Right renal pelvis (tissue), 4 donors: ENCODE measurements at places on chromosomes 1 and 21. TPM values are rescaled to one million over a fixed set of nuclear protein-coding genes. Genes with fewer than 3 reads are reported as not detected.

DNA sequence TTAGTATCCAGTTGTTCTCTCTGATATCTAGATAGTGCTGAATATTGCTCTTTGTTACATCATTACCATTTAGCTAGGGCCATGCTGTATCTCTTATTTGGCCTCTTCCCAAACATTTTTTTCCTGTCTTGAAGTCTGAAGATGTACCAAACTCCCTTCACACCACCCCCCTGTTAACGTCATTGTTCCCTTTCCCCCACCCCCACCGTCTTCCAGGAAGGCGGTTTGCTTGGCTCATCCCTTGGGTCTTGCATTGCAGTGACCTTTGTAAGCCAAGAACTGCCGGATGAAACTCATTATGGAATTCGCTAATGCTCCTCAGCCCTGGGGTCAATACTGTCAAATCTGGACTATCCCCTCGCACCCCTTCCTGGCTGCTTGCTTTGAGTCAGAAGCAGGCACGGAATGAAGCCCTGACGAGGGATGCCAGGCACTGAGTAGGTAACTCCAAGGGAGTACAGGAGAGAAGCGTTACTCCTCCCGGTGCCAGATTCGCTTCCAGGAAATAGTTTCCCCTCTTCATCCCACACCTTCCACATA lies 283.1 kb downstream of the TM2D1 start:
- DNase-seq = no peak

GRCh38 chr1:25914074-25914995 lies 8.1 kb upstream of the STMN1 start:
- no peak for DNase-seq

DNA sequence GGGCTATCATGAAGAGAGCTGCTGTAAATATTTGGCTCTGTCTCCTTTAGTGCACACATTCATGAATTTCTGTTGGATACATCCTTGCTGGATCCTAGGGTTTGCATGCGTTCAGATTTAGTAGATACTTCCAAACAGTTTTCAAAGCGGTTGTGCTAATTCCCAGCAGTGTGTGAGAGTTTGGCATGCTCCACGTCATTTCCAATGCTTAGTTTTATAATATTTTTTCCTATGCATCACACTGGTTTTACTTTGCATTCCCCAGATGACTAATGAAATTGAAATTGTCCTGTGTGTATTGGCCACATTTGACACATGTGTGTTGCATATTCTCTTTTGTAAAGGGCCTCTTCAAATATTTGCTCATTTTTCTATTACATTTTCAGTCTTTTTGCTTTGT lies 18.5 kb upstream of the AADACL3 start:
- no peak for DNase-seq

- DNase-seq = no peak
Observed at GRCh38 chr1:169312084-169312954, 55.3 kb downstream of the NME7 start.

DNA sequence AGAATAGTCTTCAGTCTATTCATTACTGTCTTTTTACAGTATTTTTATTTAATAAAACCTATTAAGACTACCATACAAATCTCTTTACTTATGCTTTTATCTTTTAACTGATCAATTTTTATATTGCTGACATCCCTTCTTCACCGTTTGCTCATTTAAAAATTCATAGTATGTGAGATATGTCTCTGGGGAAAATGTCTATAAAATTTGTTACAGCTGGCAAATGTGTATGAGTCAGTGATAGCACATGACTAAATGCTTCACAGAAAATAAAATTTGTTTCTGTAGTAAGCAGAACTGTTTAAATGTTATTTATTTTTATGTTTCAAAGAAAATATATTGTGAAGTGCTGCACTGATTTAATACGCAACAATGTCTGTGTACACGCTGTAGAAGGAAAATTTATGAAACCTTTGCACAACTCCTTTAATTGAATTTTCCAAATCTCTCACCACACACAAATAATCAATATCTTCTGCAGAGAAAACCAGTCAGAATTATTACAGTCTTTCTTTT lies 74.2 kb downstream of the ITGB3BP start:
- no peak for DNase-seq

DNA sequence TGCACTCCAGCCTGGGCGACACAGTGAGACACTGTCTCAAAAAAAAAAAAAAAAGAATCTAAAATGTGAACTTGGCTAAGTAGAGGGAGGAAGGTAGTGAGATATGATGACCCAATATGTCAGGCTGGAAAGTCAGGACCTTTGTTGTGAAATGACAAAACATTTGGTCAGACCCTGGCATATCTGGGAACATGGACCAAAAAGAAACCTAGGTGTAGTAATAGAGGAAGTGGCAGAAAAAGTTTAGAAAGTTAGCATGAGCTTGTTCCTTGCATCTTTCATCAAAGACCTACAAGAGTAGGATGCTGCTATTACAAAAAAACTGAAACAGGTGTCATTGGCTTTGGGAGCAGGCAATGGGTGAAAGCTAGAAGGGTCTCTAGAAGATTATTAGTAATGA lies 7.3 kb upstream of the S100A3 start:
- no peak for DNase-seq

Gene TENT5C
- polyA plus RNA-seq = 3.0 TPM
